ENCODE measurements at places on chromosomes 11 and 22. TPM values are rescaled to one million over a fixed set of nuclear protein-coding genes. Genes with fewer than 3 reads are reported as not detected.

PARVG gene
- 71.3 TPM for total RNA-seq

FGF3 gene
- not detected for total RNA-seq

DNA sequence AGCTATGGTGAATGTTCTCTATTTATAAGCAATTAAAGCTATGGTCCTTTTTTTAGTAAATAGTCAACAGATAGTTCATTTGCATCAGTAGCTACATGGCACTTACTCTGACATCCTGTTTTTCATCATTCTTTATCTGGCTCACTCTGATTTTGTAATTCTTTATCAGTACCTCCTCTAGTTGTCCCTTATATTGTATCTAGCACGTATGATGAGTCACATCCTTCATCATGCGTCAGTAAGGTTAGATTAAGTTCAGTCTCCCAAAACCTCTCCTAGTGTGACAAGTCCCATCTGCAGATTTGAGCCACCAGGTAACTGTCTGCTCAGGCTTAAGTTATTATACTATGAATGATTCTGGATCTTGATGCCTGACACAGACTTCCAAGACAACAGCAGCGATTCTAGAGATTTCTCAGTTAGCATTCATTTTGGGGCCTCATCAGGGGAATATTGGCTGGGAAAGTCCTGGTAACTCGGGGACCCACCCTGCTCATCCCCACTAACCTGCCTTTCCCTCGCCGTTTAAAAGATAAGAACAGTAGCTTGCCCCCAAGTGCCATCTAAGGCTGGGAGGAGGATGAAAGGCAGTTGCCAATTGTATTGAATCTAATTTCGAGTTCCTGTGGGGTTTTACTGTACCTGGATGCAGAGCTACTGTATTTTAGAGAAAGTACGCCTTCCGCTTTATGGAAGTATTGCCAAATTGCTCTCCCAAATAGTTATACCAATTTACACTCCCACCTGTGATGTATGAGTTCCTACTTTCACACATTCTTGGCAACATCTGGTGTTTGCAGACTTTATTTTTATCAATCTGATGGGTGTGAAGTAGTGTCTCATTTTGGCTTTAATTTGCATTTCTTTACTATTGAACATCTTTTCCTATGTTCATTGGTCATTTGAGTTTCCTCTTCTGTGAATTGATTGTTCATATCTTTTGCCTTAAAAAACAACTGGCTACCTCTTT, 55.9 kb downstream of the ZC3H12C start:
- H3K27me3 ChIP-seq: no peaks in the 10 kb centered on the region
- H3K36me3 ChIP-seq: no peaks in the 10 kb centered on the region
- no peak for DNase-seq
- H3K4me1 ChIP-seq: peaks cover 18% of the 10 kb centered on the region
- H3K27ac ChIP-seq: no peak overlapping the region

DNA sequence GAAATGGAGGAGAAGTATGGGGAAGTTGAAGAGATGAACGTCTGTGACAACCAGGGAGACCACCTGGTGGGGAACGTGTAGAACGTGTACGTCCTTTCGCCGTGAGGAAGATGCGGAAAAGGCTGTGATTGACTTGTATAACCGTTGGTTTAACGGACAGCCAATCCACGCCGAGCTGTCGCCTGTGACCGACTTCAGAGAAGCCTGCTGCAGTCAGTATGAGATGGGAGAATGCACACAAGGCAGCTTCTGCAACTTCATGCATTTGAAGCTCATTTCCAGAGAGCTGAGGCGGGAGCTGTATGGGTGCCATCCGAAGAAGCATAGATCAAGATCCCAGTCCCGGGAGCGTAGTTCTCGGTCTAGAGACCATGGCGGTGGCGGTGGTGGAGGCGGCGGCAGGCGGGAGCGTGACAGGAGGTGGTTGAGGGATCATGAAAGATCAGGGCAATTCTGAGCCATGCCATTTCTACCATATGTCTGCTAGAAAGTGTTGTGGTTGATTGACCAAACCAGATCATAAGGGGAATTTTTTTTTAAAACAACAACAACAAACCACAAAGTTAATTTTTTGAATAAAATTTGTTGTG, 36.8 kb upstream of the PHOX2A start:
- H3K4me3 ChIP-seq: no peak overlapping the region
- no peak for DNase-seq
- H3K4me1 ChIP-seq: no peaks in the 10 kb centered on the region
- H3K36me3 ChIP-seq: no peaks in the 10 kb centered on the region
- no peak overlapping the region for H3K27ac ChIP-seq
- H3K27me3 ChIP-seq: no peaks in the 10 kb centered on the region

GRCh38 chr11:87722756-87723565, 452.3 kb downstream of the RAB38 start:
- no peak overlapping the region for H3K4me3 ChIP-seq
- no peaks in the 10 kb centered on the region for H3K27me3 ChIP-seq
- DNase-seq: no peak
- H3K27ac ChIP-seq: no peak overlapping the region
- no peaks in the 10 kb centered on the region for H3K36me3 ChIP-seq

DNA sequence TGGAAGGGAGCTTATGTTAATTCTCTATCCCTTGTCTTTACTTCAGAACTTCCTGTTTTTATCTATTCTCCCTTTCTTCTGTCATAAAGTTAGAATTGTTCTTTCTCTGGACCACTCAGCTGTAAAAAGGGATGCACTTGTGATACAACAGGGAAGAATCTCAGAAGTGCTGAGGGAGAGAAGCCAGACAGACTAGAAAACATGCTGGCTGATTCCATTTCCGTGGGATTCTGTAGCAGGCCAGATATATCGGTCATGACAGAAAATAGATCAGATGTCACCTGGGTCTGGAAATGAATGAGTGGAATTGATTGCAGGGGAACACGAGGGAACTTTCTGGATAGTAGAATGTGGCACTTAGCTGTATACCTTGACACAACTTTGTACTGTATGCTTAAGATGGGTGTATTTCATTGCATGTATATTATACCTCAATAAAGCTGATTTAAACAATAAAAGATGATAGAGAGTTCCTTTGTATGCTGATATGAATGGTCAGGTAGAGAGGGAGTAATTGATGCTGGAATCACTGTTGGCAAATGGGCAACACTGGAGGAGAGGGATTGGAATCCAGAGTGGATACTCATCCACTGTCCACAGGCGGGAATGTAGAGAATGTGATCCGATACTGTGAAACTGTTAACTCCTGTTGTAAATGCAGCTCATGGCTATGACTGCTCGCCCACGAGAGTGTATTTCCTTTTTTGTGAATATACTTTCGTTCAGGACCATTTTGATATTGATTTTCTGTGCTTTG, 59.6 kb downstream of the ATXN10 start:
- no peak for DNase-seq
- no peaks in the 10 kb centered on the region for H3K27me3 ChIP-seq
- H3K36me3 ChIP-seq: peaks cover 10% of the 10 kb centered on the region
- H3K4me3 ChIP-seq: no peak overlapping the region
- no peak overlapping the region for H3K27ac ChIP-seq
- H3K4me1 ChIP-seq: peaks cover 18% of the 10 kb centered on the region

- H3K27me3 ChIP-seq: no peaks in the 10 kb centered on the region
- H3K4me1 ChIP-seq: no peaks in the 10 kb centered on the region
- H3K4me3 ChIP-seq: no peak overlapping the region
- no peaks in the 10 kb centered on the region for H3K36me3 ChIP-seq
- H3K27ac ChIP-seq: no peak overlapping the region
- DNase-seq: no peak
Measured at GRCh38 chr11:131985846-131986301, 615.5 kb downstream of the NTM start.

All from thoracic aorta (tissue), 2 donors.